GM18507 (cell line): ENCODE measurements at places on chromosomes 5 and 9.

DNA sequence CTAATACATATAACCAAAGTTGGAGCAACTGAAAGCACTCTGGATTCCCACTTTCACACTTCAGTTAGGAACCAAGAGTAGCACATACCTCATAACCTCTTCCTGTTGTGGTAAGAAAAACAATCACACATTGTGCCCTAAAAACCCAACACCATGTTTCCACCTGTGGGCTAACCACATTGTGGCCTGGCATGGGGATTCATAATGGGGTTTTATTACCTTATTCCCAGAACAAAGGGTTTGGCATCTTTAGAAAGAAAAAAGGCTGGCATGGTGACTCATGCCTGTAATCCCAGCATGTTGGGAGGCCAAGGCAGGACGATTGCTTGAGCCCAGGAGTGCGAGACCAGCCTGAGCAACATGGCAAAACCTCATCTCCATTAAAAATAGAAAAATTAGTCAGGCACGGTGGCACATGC is 60.6 kb downstream of the HSD17B3 start:
- DNase-seq, result no peak

GRCh38 chr9:71202931-71203330 is 81.5 kb upstream of the TRPM3 start:
- no peak for DNase-seq

DNA sequence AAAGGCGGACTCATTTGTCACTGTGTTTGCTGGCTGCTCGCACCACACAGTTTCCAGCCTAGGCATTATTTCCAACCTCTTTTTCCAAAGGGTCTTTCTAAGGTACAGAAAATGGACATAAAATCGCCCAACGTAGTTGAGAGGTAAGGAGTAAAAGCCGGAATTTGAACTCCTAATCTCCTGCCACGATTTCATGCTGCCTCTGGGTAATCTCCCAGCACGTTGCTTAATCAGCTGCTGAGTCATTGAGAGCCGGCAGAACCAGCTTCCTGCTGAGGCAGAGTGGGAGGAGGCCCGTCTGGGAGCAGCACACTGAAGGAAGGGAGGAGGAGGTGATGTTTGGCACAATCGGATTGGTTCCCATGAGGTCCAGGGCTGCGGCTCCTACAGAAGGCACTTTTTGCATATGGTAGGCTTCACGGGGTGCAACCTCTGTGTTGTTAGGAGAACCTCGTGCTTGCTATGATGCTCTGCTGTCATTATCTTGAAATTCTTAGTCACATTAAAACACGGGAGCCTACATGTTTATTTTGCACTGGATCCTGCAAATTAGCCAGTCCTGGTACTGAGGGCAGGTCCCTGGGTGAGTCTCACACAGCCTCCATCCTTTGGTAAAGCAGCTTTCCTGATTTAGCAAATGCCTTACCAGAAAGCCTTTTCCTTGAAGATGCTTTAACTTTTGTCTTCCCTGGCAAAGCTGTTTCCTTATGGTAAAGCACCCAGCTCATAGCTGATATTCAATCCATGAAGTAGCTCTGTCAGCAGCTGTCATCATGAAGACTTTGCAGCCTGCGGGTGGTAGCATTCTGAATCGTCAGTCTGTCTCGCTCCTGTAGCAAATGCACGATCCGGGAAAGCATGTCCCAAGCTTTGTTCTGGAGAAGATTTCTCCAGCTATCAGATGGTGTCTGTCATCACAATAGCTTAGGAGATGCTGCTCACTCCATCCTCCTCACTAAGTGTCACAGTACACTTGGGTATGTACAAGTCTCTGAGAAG is 191.6 kb upstream of the MSX2 start:
- no peak for DNase-seq

DNA sequence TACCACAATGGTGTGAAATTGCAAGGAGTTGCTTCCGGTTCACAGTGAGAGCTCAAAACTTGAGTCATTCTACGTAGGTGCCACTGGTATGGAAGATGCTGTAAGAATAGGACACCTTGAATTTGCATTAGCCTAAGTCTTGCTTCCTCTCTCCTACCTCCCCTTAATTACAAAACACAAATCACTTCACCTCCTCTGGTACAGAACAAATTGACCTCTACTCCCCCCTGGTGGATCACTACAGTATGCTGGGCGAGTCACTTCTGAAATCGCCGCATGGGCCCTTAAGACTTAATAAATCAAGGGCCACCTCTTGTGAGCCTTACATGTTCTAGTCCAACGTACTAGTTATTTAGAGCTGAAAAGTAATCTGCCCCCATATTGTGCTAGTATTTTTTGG is 145.3 kb upstream of the SMARCA2 start:
- DNase-seq, result no peak

DNA sequence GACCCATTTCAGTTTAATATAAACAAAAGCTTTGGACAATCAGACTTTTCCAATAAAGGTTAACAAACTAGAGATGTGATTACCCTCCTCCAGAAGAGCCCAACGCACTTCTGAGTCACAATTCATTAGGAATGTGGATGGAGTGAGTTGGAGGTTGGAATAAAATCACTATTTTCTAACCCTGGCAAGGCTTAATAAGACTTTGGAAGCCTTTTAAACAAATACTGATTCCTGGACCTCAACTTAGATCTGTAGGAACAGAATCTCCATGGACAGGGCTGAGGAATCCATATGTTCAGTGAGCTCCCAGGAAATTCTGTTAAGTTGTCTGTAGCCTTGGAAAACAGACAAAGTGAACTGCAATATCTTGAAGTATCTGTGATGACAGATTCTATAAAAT is 233.5 kb upstream of the ELL2 start:
- no peak for DNase-seq

DNA sequence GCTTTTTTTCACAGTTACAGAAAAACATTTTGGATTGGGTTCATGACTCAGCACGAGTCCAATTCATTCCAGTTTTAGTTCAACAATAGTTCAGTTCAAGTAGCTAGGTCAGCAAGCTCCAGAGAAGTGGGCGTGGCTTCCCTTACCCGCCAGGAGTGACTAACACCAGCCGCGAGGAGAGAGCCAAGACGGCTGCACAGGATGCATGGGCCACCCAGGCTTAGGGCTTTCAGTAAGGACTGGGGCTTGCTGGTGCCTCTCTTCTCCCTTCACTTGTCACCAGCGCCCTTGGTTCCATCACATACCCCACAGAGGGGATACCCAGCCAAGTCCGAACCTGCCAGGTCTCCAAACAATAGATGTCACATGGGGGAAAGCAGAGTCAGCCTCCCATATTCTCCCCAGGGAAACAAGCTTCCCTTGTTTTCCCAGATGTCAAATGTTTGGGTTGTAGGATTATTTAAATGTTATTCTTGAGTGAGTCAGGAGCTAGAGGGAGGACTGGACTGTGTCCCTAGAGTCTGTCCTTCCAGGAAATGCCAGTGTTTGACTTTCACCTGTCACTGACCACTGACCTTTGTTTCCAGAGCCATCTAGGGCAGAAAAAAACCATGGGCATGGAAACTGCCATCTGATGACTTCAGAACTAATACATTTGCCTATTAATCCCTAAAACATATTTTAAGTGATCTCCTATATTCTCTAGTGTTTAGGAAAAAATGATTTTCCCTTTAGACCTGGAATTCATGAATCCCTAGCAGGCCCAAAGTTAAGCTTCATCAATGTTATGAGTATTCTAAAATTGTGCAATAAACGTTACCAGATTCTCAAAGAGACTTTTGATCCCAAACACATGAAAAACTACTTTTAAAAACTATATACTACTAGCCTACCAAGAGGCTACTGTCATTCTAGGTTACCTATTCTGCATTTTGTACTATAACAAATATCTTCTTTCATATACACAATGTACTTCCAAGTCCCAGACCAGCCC is 51.9 kb downstream of the NIPAL4 start:
- DNase-seq, result no peak

- no peak for DNase-seq
Measured at GRCh38 chr5:76765249-76765648, 49.3 kb downstream of the F2R start.

GRCh38 chr9:112380102-112380824 is at the start of gene HSDL2:
TSS of gene HSDL2 (plus strand) at chr9:112380108. CDS start at chr9:112380164, 56 bp downstream.
- DNase-seq, result no peak

DNA sequence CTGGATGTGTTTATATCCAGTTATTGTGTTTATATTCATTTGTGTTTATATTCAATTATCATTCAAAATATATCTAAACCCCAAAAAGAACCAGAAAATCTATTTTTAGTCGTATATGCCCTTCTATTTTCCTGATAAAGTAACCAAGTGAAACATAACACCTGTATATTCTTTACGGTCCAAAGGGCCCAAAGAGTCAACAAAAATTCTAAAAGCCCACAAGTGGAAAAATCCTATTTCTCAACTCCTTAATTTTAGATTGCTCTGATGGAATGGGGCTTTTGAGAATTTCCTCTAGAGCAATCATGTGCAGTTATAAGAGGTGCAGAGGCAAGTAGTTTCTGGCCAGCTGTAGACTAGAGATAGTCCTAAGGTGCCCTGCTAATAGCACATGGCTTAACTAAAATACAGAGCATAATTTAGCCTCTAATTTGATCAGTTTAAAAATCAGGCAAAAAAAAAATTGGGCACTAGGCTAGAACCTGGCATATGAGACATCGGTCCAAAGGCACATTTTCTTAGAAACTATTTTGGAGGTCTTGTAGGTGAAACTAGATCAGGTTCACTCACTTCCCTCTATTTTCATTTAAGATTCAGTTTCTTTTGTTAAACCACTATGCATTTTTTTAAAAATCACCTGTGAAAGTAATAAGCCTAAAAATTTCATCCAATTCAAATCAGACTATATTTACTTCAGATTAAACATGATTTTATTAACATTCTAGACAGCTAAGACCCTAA is 256.0 kb downstream of the FBXL17 start:
- DNase-seq, result no peak

DNA sequence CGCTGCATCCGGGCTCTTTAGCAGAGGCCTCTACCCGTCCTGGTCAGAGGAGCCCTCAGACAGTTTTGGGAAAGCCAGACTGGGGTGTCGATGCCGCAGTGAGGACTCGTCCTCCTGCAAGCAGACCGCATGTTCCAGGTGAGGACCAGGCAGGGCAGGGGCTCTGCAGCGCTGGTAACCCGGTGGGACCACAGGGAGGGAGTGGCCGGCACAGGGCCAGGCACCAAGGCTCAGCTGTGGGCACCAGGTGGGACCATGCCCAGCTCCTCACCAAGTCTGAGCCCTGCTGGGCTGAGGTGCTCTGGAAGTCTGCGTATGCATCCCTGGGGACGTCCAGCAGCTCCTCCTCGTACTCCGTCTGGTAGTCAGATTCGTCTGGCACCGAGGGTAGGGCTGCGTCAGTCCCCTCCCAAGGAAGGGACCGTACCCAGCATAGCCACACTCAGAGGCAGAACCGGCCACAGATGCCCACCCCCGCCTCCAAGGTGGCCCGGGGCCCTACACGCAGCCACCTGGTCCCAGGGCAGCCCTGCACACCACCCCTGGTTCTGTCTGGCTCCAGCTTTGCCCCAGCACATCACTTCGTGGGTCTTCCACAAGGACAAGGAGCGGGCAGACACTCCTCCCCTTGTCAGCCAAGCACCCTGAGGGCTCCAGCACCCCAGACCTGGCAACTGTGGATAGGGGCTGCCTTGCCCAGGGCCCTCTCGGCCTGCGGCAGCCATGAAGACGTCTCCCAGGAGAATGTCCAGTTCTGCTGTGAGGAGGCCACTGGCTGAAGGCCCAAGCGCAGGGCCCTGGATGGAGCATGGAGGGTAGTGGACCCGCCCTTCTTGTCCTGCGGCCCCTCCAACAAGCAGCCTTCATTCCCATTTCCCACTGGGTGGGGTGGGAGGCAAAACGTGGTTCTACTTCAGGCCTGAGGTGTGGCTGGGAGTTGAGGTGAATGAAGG is 1.5 kb upstream of the NSMF start:
- DNase-seq, result no peak

DNA sequence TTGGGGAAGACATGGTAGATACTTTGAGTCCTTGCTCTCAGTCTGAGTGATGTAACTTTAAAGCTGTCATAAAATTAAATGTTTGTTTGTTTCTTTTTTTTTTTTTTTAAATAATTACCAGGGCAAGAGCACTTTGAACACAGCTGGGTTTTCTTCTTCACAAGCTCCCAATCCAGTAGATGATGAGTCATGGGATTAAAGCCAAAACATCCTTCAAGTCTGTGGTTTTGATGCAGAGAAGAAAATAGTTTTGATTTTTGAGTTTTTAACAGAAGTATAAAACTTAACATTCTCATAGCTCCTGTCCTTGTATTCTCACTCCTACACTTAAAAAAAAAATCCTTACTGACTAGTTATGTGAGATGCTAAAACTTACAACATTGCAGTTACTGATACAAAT is 34.8 kb upstream of the IL31RA start:
- no peak for DNase-seq

GRCh38 chr9:68546596-68547390 is 6.1 kb upstream of the TMEM252 start:
- DNase-seq, result peak; percentile 45

DNA sequence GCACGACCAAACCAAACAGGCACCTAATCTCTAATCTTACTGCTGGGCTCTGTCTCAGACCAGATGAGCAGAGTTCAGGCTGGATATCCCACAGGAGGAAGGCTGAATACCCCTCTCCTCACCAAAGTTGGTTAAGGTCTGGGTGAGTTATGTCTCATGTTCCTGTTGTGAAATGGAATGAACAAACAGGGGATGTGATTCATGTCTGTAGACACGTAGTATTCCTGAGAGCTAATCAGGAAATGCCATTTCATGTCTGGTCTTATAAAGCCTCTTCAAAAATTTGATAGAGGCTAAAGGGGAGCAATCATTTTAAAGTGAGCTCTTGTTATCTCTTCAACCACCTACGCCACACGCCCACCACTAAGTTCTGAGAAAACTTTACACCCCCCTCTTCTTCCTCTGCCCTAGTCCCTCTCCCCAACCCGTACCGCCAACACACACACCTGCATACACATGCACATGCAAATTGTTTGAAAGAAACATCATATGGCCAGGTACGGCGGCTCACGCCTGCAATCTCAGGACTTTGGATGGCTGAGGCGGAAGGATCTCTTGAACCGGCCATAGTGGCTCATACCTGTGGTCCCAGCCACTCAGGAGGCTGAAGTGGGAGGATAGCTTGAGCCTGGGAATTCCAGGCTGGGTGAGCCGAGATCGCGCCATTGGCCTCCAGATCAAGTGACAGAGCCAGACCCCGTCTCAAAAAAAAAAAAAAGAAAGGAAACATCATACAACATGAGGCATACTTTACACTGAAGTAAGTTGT is 69.8 kb upstream of the RAI14 start:
- DNase-seq, result no peak

- DNase-seq, result peak; percentile 33
Measured at GRCh38 chr5:69334793-69335268, 2.2 kb upstream of the CCDC125 start.

GRCh38 chr5:176854164-176854563 is 43.8 kb downstream of the UNC5A start:
- no peak for DNase-seq

- no peak for DNase-seq
Measured at GRCh38 chr9:101877439-101877838, 139.0 kb upstream of the GRIN3A start.

DNA sequence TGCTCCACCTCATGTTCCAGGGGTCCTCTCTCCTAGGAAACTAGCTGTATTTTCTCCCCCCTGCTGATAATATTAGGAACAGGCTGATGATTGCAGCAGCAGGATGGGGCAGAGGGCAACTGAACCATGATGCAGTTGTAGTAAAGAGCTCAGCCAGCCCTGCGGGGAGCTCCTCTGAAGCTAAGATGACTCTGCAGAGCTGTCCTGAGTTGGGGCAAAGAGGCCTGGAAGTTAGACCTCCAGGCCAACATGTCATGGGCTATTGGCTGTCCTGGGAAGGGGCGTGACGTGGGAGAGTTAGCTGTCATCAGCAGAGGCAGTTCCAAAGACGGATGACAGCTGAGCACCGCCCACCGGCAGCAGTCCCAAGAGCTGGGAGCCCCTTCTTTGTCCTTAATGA is 6.6 kb upstream of the FBP1 start:
- no peak for DNase-seq
